ENCODE measurements at places on chromosomes 3 and 15.

DNA sequence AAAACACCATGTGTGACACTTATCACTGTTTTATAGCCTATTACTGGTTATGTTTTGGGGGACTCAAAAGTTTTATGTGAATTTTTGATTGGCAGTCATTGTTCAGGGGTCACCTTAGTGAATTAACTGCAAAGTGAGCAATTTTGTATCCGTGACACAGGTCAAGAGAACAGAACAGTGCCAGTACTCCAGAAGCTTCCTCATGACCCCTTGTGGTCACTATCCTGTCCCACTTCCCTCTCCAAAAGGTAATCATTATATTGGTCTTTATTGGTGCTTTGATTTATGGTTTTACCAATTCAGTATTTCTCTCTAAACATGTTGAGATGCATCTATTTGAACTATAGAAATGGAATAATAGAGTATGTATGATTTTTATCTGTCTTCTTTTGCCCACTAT lies 107.1 kb downstream of the STT3B start:
- DNase-seq, result no peak

DNA sequence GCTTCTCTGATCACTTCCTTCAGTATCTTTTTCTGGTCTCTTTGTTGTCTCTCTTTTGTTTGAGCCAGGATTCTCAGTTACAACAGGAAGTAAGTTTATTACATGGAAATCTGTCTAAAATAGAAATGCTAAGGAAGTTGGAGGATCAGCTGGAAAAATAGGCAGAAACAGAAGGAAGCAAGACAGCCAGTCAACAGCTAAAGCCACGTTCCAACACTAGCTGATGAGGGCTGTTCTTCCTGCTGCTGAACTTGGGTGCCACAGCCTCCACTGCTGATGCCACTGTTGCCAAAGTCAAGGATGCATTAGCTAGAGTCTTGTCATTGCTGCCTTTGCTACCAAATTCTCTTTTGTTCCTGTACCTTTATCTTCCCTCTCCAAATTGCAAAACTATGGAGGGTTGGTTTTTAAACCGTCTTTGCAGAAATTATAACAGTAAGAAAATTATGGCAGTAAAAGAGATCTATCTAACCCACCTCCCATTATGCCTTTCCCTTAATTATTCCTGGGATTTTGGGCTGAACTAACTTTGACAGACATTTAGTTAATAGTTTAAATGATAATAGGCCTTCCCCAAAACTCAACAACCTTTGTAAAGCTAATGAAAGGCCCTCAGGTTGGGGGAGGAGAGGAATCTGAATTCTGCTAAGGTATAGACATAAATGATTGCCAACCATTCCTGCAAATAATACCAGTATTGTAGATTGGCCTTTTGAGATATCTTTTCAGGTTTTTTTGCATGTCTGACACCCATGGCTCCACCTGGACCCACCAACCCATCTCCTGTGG lies 27.4 kb upstream of the OR5K4 start:
- DNase-seq, result no peak

DNA sequence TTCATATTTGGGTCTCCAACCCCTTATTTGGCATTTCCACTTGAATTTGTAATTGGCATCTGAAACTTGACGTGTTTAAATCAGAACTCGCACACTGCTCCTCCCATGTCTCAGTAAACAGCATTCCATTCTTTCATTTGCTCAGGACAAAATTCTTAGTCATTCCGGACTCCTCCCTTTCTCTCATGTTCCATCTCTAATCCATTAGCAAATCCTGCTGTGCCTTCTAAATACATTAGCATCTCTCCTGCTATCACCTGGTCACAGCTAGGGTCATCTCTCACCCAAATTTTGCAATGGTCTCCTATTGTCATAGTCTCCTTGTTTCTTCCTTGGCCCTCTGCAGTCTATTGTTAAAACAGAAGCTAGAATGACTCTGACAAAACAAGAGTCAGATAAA lies 119.9 kb upstream of the CADPS start:
- no peak for DNase-seq

DNA sequence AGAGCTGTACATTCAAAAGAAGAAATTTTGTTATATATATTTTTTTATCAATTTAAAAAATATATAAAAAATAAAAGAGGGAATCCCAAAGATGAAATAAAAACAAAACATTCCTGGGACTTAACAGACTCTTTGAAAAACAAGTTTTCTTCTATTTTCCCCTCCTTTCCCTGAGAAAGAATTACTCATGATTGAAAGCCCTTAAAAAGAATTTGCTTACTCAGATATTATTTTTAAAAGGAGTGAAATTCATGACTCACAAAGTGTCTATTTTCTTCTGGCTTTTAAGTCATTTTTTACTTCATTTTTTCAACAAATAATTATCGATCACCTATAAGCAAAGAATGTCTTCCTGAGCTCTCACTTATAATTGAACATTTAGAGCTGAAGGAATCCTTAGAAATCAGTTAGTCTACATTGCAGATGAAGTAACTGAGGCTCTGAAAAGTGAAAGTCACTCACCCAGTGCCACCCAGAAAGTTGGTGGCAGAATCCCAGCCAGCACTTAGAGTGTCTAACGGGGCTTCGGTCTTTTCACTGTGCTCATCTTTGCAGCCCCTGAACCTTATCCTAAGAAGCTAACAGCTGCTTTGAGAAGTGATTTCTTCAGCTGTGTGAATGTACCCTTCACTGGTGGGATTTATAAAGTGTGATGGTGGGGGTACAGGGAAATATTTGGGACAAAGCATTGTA lies 42.5 kb upstream of the NUDT16 start:
- DNase-seq, result no peak

DNA sequence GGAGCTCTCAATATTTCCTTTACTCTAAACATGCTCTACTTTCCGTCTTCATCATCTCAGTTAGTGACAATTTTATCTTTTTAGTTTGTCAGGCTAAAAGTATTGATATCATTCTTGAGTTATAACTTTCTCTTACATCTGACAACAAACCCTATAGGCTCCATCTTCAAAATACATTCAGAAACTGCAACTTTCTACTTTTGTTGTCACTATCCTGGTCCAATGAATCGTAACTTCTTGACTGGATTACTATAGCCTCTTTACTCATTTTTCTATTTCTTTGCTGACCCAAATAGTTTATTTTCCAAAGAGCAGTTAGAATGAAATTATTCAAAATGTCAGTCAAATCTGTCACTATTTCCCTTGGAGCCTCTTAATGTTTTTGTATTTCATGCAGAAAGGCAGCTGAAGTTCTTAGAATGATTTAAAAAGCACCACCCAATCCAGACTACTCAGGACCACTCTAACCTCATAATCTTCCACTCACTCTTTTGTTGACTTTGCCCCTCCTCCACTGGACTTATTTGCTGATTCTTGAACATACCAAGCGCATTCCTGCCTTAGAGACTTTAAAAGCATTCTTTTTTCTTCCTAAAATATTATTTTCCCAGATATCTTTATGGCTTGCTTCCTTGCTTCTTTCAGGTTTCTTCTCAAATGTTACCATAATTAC lies 119.9 kb upstream of the CBLB start:
- DNase-seq, result no peak

DNA sequence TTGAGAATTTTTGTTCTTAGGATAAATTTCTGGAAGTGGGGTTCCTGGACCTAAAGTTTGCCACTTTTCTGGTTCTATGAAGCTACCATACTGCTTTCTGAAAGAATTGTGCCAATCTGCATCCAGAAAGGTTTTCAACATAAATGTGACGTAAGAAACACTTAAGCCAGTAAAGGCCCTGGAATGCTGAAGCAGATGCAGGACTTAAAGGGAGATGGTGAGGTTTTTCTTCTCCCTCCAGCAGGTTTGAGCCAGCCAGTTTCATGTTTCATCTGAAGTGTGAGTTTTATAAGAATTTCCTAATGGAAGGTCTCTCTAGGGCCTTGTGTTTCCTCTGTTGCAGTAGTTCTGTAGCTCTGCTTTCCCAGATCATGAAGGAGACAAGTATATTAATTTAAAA lies 33.1 kb downstream of the ZNF592 start:
- DNase-seq, result no peak

DNA sequence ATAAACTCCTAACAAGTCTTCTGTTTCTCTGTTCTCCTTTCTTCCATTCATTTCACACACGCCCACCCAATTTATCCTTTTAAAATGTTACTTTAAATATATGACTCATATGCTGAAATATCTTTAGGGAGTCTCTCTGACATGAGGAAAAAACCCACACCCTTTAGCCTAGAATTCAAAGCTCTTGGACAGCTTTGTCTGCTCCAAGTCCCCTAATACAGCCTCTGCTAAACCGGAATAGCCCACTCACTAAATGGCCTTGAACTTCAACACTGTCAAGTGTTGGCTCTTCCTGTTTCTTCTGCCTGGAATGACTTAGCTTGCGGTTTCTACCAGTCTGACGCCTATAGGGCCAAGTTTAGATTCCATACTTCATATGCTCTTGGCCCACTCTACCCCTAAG lies 3.3 kb upstream of the CD96 start:
- DNase-seq, result no peak

DNA sequence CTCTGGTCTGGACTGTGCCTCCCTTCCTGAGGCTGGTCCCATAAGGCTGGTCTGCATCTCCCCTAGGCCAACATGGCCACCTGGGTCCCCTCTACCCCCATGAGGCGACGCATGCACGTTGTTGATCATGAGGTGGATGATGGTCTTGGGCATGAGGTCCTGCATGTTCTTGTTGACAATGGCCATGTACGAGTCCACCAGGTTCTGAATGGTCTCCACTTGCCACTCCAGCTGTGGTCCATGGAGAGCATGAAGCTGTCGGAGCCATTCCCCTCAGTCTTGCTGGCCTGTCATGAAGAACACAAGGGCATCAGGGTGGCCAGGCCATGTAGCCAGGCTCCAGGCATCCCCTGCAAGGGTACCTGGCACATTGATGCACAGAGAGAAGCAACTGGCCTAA lies 27.1 kb upstream of the CSPG4 start:
- no peak for DNase-seq

DNA sequence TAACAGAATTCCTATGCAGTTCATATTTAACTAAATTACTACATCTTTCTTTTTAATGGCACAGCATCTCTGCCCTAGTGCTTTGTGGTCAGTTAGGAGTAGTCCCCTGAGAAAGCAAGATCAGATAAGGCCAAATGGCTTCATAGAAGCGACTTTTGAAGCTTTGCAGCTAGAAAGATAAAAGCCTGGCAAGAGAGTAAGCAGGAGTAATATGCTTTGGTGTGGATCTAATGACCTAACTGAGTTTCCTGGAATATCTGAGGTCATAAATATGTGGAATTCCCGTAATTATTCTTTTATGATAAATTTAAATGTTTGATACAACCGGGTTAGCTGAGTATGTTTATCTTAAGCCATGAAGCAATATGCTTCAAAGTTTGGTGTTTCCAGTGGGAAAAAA lies 374.9 kb upstream of the LRRC3B start:
- DNase-seq, result no peak

- DNase-seq, result no peak
Measured at GRCh38 chr3:189588070-189588469, 43.1 kb upstream of the TP63 start.

GRCh38 chr15:87047203-87047965 lies 967.7 kb downstream of the AGBL1 start:
- DNase-seq, result no peak

DNA sequence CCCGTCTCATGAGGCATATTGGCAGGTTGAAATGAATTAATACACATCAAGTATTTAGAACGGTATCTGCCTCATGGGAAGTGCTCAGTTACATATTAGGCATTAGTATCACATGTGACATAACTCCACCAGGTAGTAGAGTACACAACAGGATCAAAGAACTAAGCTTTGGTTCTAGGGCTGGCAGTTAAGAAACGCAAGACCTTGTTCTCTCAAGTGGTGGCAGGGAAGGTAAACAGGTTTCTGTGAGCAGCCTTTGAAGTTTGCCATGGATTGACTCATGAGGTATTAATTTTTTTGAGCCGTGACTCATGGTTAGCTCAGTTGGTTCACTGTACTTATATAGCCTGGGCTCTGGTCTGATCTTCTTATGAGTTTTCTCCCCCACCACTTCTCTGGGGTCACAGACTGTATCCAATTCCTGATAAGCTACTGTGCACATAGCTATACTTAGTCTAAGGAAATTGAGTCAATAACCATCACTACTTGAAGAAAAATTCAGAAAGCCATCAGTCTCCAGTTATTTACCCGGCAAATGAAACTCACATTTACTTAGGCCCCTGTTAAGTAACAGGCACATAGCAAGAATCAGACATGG lies 155.6 kb upstream of the STT3B start:
- no peak for DNase-seq

- DNase-seq, result no peak
Measured at GRCh38 chr15:51343466-51343865, 2.0 kb downstream of the GLDN start.

DNA sequence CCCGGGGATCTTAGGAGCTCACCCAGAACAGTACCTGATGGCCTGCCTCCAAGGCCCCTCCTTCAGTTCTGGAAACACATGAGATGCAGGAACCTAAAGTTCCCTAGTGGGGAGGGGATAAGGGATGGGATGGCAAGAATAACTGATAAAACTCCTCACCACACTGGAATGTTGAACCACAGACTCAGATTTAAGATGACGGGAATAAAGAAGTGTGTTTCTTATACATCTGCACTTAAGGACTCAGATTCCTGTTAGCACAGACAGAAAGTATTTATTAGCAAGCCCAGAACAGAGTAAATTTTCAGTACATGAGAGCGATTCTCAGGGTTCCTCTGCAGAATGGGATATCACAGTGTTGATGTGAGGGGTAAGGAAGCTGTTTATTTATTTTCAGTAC lies 245.2 kb downstream of the TLE3 start:
- no peak for DNase-seq

DNA sequence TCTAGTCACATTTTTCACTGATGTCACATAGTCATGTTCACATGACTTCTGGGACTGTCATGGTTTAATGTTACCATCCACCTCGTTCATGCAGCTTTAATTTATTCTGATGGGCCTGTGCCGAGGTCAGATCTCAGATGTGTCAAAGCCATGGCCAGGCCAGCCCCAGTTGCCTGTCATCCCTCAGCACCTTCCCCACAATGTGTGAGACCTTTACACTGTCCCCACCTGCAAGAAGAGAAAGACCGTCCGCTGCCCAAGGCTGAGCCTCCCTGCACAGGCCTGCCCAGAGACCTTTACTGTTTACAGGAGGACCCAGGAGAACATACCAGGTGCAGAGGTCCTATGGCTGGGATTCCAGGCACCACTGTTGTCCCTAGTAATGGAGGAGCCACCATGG lies 12.8 kb upstream of the KLF15 start:
- DNase-seq, result no peak

- no peak for DNase-seq
Measured at GRCh38 chr3:191137708-191138107, 61.3 kb upstream of the OSTN start.

DNA sequence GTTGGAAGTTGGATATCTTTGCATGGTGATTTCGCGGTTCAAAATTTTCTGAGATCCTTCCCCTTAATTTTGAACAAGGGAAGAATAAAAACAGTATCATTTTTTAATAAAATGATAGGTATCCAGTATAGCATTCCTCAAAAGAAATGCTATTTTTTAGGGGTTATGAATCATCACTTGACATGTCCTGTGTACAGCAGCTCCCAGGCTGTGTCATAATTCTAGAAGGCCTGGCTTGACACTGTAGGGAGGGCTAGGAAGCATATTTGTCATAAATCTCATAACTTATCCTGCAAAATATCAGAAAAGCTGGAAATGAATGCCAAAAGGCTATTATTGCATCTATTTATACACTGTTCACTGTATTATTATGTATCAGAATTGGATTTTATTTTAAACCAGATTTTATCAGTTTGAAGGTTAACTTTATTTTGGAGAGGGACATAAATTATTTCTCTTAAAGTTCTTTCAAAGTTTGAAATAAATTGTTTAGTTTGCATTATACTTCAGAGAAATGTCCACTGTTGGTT lies 539.1 kb upstream of the ROBO2 start:
- DNase-seq, result no peak

Data from activated CD4-positive, alpha-beta memory T cell treated with anti-CD3 and anti-CD28 coated beads, Interleukin-2, amount 10 ng/mL, durations not matched to agents 7 days and 5 days (primary cell).